Type B pancreatic cell (in vitro differentiated cells): ENCODE measurements at places on chromosomes 6 and 20. TPM values are rescaled to one million over a fixed set of nuclear protein-coding genes. Genes with fewer than 3 reads are reported as not detected.
A peak's percentile ranks its signal among the peaks of the same experiment; 100 is the strongest.

DNA sequence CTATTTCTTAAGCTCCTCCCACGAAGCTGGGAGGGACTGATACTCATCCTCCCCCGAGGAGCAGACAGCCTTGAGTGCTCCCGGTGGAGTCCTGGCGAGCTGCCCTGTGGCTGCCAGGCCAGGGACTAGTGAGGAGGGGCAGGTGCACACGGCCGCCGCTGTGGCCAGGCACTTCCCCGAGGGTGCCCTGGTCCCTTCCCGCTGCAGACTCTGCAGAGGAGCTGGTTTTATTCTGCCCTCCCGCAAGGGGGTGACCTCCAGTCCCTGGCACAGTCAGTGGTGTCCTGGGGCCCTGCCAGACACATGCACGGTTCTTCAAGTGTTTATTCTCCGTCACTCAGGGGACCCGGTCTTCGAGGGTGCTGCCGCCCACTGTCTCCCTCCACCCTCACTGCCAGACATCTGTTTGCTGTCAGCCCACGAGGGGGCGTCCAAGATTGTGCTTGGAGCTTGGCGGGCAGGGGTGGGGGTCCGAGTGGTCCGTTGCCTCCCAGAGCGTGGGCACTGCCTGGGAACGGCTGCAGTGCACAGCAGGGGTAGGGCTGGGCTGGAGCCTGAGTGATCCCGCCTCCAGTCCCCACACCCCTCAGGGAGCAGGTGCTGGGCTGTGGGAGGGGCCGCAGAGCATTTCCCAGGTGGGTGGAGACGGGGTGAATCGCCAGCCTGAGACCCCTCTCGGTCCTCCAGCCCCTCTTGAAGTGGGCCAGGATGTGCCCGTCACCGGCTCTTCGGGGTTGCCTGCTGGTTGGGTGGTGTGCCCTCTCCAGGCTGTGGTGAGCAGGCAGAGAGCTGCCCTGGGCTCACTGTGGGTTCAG lies 3.1 kb upstream of the CABLES2 start:
- DNase-seq = no peak
- H3K4me3 ChIP-seq = peak overlapping the region; percentile 45
- peak overlapping the region; percentile 70 for H3K27ac ChIP-seq
- H3K36me3 ChIP-seq = no peaks in the 10 kb centered on the region

DNA sequence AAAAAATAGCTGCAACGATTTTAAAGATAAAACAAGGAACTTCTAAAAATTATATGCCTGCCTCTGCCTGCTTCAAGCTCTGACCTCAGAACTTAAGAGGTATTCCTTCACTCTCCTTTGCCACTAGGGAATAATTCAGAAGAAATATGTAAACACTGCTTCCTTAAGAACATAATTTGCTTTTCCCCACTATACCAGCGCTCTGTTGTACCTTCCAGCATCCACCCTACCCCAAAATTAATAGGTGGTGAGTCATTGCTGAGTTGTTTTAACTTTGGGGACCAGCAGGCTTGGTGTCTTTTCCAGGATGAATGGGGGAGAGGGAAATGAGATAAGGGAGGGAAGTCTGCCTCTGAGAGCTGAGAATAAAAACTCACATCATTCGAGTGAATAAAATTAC lies 107.7 kb upstream of the ATXN1 start:
- H3K4me3 ChIP-seq = no peak overlapping the region
- no peak overlapping the region for H3K27ac ChIP-seq
- DNase-seq = no peak
- H3K4me1 ChIP-seq = peaks cover 26% of the 10 kb centered on the region
- peaks cover 8% of the 10 kb centered on the region for H3K27me3 ChIP-seq
- no peaks in the 10 kb centered on the region for H3K36me3 ChIP-seq

DNA sequence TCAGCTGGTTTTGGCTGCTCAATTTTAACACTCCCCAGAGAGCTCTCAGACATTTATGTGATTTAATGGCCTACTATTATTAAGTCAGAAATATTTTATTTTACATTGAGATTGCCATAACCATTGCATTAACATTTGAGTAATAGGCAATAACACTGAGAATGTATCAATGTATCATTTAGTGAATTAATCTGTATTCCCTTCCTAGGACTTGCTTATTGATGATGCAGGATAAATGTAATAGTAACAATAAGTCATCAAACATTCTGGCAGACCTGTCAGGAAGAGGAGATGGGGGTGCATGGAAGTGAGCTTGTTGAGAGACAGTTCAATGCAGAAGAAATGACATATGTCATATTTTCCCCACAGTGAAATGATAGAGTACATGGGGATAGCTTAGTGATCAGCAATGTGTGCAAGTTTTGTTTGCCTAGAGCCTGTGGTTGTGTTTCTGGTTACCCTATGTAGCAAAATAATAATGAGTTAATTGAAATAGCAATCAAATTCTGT lies 458.9 kb downstream of the EYS start:
- no peaks in the 10 kb centered on the region for H3K36me3 ChIP-seq
- H3K4me1 ChIP-seq = no peaks in the 10 kb centered on the region
- H3K4me3 ChIP-seq = no peak overlapping the region
- H3K27me3 ChIP-seq = no peaks in the 10 kb centered on the region
- DNase-seq = no peak

DNA sequence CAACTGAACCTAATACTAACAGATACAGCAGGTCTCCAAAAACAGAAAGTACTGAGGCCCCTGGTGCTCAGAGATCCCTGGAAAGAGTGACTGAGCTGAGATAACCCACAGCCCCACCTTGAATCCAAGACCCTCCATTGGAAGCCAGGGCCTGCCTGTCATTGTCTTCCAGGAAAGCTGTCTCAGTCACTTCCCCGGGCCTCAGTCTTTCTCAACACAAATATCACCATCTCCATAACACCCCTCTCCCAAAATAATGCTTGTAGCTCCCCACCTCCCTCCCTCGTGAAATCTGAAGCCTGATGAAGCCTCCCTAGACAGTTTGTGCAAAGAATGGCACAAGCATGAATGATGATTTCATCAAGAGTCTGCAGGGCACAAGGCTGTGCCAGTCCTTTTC lies 138.2 kb upstream of the LRFN2 start:
- peaks cover 45% of the 10 kb centered on the region for H3K4me1 ChIP-seq
- H3K4me3 ChIP-seq = no peak overlapping the region
- DNase-seq = no peak
- peaks cover 8% of the 10 kb centered on the region for H3K27me3 ChIP-seq
- no peak overlapping the region for H3K27ac ChIP-seq
- no peaks in the 10 kb centered on the region for H3K36me3 ChIP-seq

DNA sequence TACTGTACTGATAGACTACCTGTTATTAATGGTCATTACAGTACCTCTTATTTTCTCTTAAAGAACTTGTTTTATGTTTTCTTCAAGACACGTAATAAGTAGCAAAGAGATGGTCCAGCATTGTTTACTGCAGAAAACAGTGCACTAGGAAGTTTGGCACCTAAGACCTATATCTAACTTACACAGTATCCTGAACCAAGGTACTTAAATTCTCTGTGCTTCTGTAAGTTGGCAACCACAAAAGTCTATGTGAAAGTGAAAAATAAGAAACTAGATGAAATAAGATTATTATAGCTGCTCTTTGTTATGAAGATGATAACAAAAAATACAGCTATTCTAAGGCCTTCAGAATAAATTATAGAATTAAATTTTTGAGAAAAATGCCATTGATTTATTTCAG lies 411.7 kb upstream of the SOX4 start:
- H3K27ac ChIP-seq = no peak overlapping the region
- H3K27me3 ChIP-seq = no peaks in the 10 kb centered on the region
- H3K4me3 ChIP-seq = no peak overlapping the region
- H3K36me3 ChIP-seq = no peaks in the 10 kb centered on the region

- H3K27ac ChIP-seq = no peak overlapping the region
- H3K27me3 ChIP-seq = peaks cover 20% of the 10 kb centered on the region
- DNase-seq = no peak
- no peaks in the 10 kb centered on the region for H3K36me3 ChIP-seq
- peaks cover 14% of the 10 kb centered on the region for H3K4me1 ChIP-seq
Observed at GRCh38 chr6:44527583-44528369, 140.3 kb downstream of the CDC5L start.

- H3K4me1 ChIP-seq = no peaks in the 10 kb centered on the region
- H3K4me3 ChIP-seq = no peak overlapping the region
- H3K27ac ChIP-seq = no peak overlapping the region
- peaks cover 18% of the 10 kb centered on the region for H3K36me3 ChIP-seq
- no peaks in the 10 kb centered on the region for H3K27me3 ChIP-seq
Observed at GRCh38 chr20:36523341-36523740, 18.0 kb upstream of the MYL9 start.

GRCh38 chr6:9621276-9621675 lies 793.6 kb downstream of the TFAP2A start:
- H3K36me3 ChIP-seq = no peaks in the 10 kb centered on the region
- no peak overlapping the region for H3K27ac ChIP-seq
- H3K4me3 ChIP-seq = no peak overlapping the region
- no peaks in the 10 kb centered on the region for H3K4me1 ChIP-seq

GRCh38 chr6:132751306-132751705 lies 6.4 kb downstream of the VNN2 start:
- H3K4me3 ChIP-seq = no peak overlapping the region
- H3K27ac ChIP-seq = no peak overlapping the region
- H3K27me3 ChIP-seq = no peaks in the 10 kb centered on the region
- no peaks in the 10 kb centered on the region for H3K4me1 ChIP-seq
- no peaks in the 10 kb centered on the region for H3K36me3 ChIP-seq

GRCh38 chr6:140830666-140831065 lies 1302.1 kb upstream of the GJE1 start:
- no peak overlapping the region for H3K4me3 ChIP-seq
- no peaks in the 10 kb centered on the region for H3K27me3 ChIP-seq
- no peaks in the 10 kb centered on the region for H3K36me3 ChIP-seq
- no peak overlapping the region for H3K27ac ChIP-seq
- no peaks in the 10 kb centered on the region for H3K4me1 ChIP-seq

DNA sequence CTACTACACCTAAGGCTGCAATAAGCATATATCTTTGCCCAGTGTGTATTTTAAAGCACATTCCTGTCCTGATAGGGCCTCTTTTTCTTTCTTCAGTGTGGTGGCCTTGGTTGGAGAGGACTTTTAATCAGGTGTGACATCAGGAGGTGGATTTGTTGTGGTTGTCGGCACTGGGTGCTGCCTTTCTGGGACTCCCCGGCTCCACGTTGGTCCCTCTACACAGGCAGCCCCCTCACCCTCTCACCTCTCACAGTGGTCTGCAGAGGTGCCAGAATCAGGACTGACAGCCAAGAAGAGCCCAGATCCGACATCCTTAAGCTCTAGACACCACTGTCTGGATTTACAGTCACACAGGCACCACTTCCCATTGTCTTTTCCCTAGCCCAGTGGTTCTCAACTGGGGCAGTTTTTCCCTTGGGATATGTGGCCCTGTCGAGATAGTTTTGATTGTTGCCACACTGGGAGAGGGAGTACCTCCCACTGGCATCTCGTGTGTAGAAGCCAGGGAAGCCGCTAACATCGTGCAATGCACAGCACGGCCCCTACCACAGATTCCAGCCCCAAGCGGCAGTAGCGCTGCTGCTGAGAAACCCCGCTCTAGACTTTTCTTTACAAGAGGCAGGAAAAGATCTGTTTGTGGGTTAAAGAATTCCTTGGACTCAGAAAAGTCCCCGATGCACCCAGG lies 314.1 kb downstream of the QKI start:
- no peak overlapping the region for H3K4me3 ChIP-seq
- H3K36me3 ChIP-seq = no peaks in the 10 kb centered on the region
- no peak for DNase-seq
- H3K27me3 ChIP-seq = peaks cover 9% of the 10 kb centered on the region

DNA sequence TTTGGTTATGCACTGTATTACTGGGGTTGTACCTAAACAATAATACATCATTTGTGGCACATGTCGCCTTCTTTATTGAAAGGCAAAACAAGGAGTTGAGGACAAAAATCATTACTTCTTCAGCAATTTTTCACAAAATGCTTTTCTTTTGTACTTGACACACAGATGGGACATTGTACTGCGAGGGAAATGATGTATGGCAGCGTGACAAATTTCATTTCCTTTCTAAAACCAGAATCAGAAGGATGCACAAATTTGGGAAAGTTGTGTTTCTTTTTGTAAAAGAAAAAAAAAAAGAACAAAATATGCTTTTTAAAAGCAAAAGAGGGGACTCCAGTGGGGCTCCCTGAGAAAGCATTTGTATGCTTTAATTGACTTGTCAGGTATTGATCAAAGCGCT lies 394.0 kb upstream of the SLC35B3 start:
- H3K27ac ChIP-seq = no peak overlapping the region
- DNase-seq = no peak
- no peaks in the 10 kb centered on the region for H3K36me3 ChIP-seq
- peaks cover 12% of the 10 kb centered on the region for H3K4me1 ChIP-seq
- no peak overlapping the region for H3K4me3 ChIP-seq
- no peaks in the 10 kb centered on the region for H3K27me3 ChIP-seq

GRCh38 chr6:154649721-154650120 lies 83.5 kb upstream of the SCAF8 start:
- H3K27ac ChIP-seq = no peak overlapping the region
- H3K4me1 ChIP-seq = no peaks in the 10 kb centered on the region
- H3K4me3 ChIP-seq = no peak overlapping the region
- DNase-seq = no peak
- H3K27me3 ChIP-seq = peaks cover 3% of the 10 kb centered on the region
- H3K36me3 ChIP-seq = no peaks in the 10 kb centered on the region

GRCh38 chr20:32343439-32343838 lies 14.7 kb upstream of the ASXL1 start:
- no peak overlapping the region for H3K4me3 ChIP-seq
- peaks cover 25% of the 10 kb centered on the region for H3K4me1 ChIP-seq
- H3K36me3 ChIP-seq = no peaks in the 10 kb centered on the region
- no peak overlapping the region for H3K27ac ChIP-seq
- no peak for DNase-seq
- no peaks in the 10 kb centered on the region for H3K27me3 ChIP-seq

DNA sequence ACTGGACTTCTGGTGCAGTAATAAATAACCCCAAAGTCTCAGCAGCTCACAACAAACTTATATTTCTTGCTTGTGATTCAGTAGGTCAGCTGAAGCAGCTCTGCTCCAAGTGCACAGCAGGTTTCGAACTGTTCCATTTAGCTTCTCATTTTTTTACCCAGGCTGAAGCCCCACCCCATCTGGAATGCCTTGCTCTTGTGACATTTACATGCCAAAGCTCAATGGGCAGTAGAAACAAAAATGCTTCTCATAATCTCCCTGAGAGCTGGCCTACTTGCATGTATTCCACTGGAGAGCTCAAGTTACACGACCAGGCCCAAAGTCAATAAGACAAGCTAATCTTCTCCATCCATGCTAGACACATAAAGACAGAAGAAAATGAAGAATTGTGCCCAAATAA lies 165.2 kb downstream of the HAO1 start:
- no peak overlapping the region for H3K4me3 ChIP-seq
- no peak for DNase-seq
- no peaks in the 10 kb centered on the region for H3K4me1 ChIP-seq

GRCh38 chr20:22962567-22963439 lies 72.3 kb upstream of the SSTR4 start:
- peaks cover 27% of the 10 kb centered on the region for H3K27me3 ChIP-seq
- DNase-seq = no peak
- no peak overlapping the region for H3K4me3 ChIP-seq
- H3K27ac ChIP-seq = no peak overlapping the region

FAM83C gene
- not detected in 2 replicates for total RNA-seq

ZBP1 gene
- total RNA-seq = not detected in 2 replicates

OR2H2 gene
- not detected in 2 replicates for total RNA-seq

ECT2L gene
- 0.07 and 0.26 TPM in 2 replicates for total RNA-seq

CCDC170 gene
- total RNA-seq = 0.24 and 1.9 TPM in 2 replicates

GCNT2 gene
- 21.2 and 21.6 TPM in 2 replicates for total RNA-seq
